ENCODE measurements at places on chromosomes 12 and 14. TPM values are rescaled to one million over a fixed set of nuclear protein-coding genes. Genes with fewer than 3 reads are reported as not detected.
A peak's percentile ranks its signal among the peaks of the same experiment; 100 is the strongest.

- DNase-seq = no peak
Measured at GRCh38 chr12:97404543-97404942, 58.1 kb upstream of the RMST start.

RPGRIP1 gene
- total RNA-seq = 0.45 TPM

- DNase-seq = no peak
Measured at GRCh38 chr12:109972821-109973220, 23.3 kb downstream of the GIT2 start.

- DNase-seq = peak; percentile 71
Measured at GRCh38 chr12:1691123-1692007, 495 bp downstream of the ADIPOR2 start.

GRCh38 chr12:98352218-98352811, 163.1 kb upstream of the TMPO start:
- no peak for DNase-seq

KRT3 gene
- not detected for total RNA-seq

DNA sequence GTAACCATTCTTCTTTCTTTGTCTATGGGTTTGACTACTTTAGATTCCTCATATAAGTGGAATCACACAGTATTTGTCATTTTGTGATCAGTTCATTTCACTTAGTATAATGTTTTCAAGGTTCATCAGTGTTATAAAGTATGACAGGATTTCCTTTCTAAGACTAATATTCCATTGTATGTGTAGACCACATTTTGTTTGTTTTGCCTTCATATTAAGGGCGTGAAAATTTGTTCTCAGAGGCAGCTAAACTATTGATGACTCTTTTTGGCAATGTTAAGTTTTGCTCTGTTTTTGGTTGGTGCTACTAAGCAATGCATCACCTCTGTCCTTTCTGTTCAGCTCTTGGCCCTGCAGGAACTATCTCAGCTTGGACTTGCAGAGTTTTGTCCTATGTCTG, 1.7 kb upstream of the KLRG1 start:
- DNase-seq = no peak

GRCh38 chr14:68380329-68380741, 412.5 kb downstream of the ZFP36L1 start:
- DNase-seq = no peak

DNA sequence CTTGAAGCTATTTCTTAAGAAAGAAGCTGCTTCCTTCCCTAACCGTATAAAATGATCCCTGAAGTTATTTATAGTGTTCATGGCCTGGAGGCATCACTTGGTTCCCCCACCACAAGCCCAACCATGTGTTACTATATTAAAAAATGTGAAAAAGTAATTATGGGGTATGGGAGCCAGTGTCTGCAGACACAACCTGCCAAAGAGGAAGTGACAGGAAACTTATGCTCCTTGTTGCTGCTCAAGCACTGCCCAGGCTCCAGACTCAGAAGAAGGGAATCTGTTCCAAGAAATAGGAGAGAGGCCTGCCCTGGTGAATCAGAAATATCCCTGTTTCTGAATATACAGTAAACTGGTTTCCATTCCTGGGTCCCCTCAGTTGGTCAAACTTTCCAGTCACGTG, 217.2 kb upstream of the BMP4 start:
- no peak for DNase-seq

AKAP6 gene
- total RNA-seq = 6.4 TPM

DNA sequence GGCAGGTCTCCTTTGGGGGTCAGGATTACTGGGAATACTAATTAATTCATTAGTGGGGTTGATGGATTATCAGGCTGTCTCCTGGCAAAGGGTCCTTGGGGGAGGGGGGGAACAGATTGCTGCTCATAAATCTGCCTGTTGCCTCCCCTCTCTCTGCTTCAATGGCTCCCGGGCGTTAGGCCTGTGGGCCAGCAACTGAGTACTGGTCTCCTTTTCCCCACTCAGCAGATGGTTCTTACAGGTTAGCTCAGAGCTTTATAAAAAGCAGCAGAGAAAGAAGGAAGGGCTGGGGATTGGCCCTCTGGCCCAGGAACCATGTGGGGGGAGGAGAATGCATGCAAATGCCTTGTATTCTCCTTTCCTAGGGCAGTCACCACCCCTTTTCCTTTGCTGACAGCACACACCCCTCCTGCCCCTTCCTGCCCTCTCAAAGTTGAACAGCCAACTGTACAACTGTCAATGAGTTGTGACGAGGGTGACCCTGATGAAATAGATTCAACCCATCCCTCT, 2.3 kb upstream of the NEUROD4 start:
- DNase-seq = no peak

- DNase-seq = no peak
Measured at GRCh38 chr12:67991158-67991557, 1.9 kb downstream of the IFNG-AS1 start.

DNA sequence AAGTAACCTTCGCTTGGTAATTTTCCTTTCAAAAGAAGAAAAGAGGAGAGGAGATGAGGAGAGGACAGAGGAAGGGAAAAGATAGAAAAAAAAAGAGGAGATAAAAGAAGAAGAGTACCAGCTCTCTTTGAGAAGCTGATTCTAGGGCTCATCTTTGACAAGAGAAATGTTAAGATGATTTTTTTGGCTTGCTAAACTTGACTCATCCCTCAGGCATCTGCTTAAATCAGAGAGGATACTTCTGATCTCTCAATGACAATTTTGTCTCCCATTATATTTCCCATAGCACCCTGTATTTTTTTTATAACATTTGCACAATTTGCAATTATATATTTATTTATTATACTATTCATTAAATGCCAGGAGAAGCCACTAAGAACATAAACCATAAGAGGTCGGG, 17.1 kb downstream of the SYT1 start:
- DNase-seq = no peak

DNA sequence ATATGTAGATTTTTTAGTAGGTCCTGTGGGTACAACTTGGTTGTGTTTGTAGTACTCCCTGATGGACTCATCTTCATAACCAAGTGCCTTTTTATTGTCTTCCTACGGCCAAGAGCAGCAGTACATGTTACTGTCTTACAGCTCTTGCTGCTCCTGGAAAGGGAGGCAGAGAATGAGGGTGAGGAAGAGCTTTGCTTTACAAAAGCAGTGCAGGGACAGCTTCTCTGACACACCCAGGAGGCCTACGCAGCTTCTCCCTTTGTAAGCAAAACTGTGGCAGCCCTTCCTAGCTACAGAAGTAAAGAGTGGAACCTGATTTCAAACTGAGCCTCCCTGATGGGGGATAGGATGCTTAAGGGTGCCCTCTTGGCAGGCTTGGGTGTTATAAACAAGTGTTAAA, 18.6 kb downstream of the MYRFL start:
- no peak for DNase-seq

All from sciatic nerve (tissue), 2 donors.